ENCODE measurements at places on chromosomes 11 and 22. TPM values are rescaled to one million over a fixed set of nuclear protein-coding genes. Genes with fewer than 3 reads are reported as not detected.

SAA4 gene
- total RNA-seq, result not detected

DNA sequence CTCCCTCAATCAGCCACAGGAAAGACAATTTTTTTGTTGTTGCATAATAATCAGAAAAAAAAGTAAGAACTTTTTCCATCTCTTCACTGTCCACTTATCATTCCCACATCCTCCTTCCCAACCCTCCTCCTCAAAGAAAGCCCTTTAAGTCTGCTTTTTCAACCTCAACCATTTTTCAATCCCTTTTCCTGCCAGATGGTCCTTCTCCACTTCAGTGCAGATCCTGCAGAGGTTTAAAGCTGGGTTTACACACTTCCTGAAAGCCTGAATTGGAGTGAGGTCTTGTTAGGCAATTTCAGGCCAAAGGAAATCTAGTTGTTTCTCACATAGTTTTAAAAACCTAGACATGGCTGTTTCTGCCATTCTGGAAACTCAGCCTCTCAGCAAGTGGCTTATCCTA, 78.3 kb downstream of the RPL27A start:
- H3K27ac ChIP-seq, result no peak overlapping the region
- no peaks in the 10 kb centered on the region for H3K27me3 ChIP-seq
- peaks cover 55% of the 10 kb centered on the region for H3K4me1 ChIP-seq
- no peak for DNase-seq
- no peaks in the 10 kb centered on the region for H3K36me3 ChIP-seq

GRCh38 chr22:48079505-48080290, 1317.2 kb downstream of the TBC1D22A start:
- H3K27me3 ChIP-seq, result no peaks in the 10 kb centered on the region
- H3K4me3 ChIP-seq, result no peak overlapping the region
- no peak overlapping the region for H3K27ac ChIP-seq
- no peaks in the 10 kb centered on the region for H3K4me1 ChIP-seq
- no peaks in the 10 kb centered on the region for H3K36me3 ChIP-seq
- DNase-seq, result no peak

DNA sequence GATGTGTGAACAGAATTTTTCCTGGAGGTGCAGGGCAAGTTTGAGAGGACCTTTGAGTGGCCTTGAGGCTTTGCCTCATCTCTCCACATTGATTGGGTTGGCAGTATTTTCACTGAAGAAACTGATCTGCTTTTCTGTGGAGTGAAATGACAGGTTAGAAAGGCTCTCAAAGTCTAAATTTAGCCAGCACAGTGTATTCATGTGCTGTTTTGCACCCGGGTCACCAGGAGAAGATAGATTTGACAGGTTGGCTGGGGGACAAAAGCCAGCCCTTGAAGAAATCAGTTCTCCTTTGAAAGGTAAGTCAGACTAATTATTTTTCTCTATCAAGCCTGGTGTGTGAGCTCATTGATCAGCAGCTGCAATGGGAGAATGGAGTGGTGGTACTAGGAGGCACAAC, 152.9 kb downstream of the DBX1 start:
- H3K27me3 ChIP-seq, result no peaks in the 10 kb centered on the region
- no peak overlapping the region for H3K27ac ChIP-seq
- no peaks in the 10 kb centered on the region for H3K36me3 ChIP-seq
- DNase-seq, result peak; percentile 29
- no peak overlapping the region for H3K4me3 ChIP-seq

GRCh38 chr11:44540667-44541066, 24.8 kb upstream of the CD82 start:
- no peak overlapping the region for H3K27ac ChIP-seq
- no peaks in the 10 kb centered on the region for H3K4me1 ChIP-seq
- H3K27me3 ChIP-seq, result no peaks in the 10 kb centered on the region
- no peak for DNase-seq
- H3K36me3 ChIP-seq, result no peaks in the 10 kb centered on the region

DNA sequence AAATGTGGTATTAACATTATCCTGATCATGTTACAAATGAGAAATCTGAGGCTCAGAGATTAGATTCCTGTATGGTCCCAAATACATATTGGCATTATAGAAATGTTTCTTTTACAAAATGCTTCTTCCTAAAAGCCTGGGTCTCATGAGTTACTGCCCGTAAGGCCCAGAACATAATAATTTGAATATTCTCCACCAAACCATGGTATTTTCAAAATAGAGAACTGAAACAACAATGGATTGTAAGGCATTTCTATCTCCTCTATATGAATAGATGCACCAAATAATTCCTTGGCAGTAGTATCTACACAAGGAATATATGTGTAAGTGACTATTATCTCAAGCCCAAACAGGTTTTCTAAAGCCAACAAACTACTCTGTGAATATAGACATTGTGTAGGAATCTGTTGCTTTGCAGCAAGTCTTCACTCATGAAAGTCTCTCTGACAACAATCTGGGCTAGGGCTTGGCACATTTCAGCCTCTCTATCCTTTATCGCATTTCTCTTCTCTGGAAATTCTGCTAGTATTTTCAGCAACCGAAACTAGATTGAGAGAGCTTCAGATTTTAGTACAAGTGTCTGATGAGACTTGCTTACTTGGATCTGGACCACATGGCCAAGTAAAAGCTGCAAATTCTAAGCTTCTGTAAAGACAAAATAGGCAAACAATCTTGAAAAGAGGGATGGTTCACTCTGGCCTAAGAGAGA, 112.8 kb upstream of the ARHGAP20 start:
- H3K4me3 ChIP-seq, result no peak overlapping the region
- no peak for DNase-seq
- no peak overlapping the region for H3K27ac ChIP-seq
